Right kidney (tissue), 9 donors: ENCODE measurements at places on chromosomes 3 and 15.

DNA sequence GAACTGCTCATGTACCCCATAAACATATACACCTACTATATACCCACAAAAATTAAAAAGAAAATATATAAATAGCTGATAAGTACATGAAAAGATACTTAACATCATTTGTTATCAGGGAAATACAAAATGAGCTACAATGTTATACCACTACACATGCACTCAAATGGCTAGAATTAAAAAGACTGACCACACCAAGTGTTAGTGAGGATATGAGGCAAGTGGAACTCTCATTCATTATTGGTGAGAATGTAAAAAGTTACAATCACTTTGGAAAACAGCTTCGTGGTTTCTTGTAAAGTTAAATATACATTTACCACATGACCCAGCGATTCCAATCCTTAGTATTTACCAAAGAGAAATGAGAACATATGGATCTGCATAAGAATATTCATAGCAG lies 26.5 kb downstream of the EOMES start:
- no peak for DNase-seq

DNA sequence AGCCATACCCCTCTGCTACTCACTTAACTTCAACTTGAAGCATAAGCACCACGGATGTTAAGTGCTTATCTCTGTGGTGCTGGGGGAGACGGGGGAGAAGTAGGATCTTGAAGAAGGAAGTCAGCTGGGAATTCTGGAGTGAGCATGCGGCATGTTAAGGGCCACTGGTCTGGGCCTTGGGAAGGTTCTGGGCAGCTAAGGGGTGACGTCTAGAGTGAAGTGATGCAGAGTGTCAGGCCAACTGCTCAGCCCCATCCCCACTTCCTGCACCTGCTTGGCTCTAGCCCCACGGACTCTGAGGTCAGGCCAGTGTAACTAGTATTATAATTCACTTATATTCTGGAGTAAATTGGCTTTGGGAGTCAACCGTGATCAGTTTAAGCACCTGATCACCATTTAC lies 228.6 kb downstream of the FMN1 start:
- DNase-seq, result no peak

DNA sequence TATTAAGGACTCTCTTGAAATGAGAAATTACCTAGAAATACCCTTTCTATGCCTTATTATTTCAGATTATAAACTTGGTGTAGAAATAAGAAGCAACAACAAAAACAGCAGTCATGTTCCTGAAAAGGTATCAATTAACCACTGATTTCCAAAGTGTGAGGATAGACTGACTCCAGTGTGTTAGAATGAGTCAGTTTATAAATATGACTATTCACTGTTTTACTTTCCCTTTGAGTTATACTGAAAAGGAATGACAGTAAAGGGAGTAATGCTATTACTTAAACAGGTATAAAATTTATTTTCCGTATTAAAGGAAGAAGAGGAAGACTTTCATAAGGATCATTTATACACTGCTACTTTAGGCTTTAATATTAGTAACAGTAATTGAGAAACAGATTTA lies 12.9 kb downstream of the GMNC start:
- no peak for DNase-seq

DNA sequence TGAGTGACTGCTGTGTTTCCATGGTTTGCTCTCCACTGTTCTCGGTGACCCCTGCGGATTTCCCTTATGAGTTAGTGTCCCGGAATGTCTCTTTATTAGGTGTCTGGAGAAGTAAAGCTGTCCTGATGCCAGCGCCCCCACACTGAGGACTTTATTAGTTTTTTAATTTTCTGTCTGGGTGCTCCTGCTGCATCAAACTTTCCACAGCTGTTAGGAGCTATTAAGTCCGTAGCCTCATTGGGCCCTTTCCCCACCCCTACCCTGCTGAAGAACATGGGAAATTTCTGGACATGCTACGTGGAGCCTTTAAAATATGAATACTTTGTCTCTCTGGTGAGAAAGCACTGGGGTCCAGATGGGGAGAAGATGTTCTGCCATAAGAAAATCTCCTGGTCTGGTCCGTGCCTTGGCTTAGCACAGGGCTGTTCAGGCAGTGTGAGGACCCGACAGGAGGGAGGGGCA lies 161.7 kb upstream of the HES1 start:
- no peak for DNase-seq

DNA sequence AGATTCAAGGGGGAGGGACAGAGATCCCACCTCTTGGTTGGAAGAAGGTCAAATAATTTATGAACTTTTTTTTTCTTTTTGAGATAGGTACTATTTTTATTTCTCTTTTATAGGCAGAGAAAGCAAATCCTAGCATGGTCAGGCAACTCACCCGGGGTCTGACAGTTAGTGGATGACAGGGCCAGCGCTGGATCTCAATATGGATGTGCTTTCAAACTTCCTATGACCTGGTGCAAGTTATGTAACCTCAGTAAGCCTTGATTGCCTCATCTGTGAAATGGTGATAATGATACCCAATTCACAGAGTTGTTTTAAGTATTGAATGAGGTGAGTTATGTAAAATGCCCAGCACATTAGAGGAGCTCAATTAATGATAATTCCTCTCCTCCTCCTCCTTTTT lies 86.8 kb upstream of the MEF2A start:
- no peak for DNase-seq

GRCh38 chr15:70524470-70524869 lies 238.9 kb downstream of the UACA start:
- DNase-seq, result no peak

GRCh38 chr3:155495387-155495786 lies 201.9 kb upstream of the STRIT1 start:
- DNase-seq, result no peak

DNA sequence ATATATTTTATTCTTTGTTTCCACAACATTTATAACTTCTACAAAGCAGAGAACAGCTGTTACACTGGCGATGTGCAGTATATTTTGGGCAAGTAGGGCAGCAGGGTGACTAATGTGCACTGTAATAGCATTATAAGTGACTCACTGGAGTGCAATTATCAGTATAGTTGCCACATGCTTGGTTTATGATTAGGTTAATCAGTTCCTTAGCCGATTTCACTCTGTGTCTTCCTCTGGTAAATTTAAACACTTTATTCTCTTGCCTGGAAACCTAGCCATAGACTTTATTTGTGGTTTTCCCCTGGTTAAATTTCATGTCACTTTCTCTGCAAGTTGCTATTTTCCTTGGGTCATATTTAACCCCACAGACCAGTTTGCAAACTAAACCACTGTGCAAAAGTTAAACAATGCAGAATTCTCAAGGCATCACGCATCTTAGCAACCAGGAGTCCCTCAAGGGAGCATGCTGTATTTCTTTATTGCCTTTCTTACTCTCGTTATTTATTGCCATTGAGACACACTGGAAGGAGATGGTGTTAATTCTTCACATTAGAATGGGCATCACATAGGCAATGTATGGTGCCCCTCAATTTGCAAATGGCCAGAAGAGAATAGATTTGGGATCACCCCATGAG lies 690.2 kb upstream of the DPPA4 start:
- DNase-seq, result no peak

DNA sequence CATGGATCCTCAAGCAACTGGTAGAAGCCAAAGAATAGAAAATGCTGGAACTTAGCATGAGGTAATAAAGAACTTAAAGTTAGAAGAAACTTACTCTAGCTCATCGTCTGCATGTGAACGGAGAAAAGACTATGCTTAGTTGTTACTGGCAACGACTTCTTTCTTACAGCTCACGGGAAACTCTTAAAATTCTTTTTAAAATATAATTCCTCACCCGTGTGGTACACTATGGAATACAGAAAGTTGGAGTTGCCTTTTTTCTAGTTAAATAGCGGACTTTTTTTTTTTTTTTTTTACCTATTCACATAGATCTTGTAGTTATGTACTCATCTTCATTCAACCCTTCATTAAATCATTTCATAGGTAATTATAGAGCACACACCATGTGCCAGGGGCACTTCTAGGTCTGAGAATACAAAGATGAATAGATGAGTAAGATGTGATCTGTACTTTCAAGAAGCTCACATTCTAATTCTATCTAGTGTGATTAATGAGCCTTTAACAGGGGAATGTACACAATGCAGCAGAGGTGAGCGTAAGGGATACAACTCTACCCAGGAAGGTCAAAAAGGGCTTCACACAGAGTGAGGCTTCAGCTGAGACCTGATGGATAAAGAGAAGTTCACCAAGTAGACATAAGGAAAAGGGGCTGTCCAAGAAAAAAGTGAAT lies 18.4 kb upstream of the KCNMB2 start:
- no peak for DNase-seq

DNA sequence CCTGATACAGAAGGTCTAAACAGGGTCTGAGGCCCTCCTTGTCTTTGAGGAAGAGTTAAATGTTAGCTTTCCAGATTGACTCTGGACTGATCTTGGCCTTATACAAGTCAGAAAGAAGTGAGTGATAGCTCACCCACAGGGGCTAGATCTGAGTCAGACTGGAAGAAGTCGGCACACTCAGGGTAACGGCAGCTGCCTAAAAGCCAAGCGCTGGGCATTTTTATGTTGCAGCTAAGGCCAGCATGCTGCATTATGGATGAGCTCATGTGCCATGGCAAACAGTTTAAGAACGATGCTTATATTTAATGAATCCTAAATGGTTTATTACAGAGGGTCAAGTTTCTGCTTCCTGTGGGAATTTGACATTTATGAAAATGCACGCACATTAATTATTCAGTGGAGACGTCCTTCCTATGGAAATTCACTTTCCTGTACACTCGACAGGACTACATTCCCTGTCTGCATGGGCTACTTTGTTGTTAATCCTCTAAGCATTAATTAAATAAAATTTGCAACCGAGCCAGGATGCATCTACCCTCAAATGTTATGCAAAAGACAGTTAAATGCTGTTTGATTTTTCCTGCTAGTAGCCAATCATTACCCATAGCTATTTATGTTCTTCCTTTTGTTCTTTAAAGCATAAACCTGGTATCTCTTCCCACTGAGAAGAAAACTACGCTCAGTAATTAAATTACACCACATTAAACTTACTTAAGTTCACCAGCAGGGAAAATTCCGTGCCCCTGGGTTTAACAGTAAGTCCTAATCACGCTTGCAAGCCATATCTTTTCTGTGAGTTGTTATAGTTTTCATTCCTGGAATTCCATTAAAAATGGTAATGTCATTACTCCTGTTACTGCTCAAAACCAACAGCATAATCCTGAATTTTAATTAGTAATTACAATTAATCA lies 762.7 kb upstream of the CFAP20DC start:
- no peak for DNase-seq

DNA sequence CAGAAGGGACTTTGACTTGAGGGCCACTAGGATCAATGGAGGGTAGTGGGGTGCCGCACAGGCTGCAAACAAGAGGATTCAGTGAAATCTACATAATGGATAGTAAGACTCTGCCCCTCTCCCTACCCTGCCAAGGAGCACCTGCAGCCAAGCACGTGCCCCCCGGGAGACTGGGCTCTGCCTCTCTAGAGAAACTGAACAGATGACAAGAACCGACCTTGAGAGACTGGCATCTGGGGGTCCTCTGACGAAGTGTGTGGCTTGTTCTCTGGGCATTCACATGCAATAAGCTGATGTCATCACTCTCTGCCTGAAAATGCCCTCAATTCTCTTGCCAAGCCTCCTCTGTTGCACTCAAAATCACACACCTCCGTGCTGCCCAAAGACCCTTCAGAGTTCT lies 132.3 kb downstream of the FAM43A start:
- no peak for DNase-seq

DNA sequence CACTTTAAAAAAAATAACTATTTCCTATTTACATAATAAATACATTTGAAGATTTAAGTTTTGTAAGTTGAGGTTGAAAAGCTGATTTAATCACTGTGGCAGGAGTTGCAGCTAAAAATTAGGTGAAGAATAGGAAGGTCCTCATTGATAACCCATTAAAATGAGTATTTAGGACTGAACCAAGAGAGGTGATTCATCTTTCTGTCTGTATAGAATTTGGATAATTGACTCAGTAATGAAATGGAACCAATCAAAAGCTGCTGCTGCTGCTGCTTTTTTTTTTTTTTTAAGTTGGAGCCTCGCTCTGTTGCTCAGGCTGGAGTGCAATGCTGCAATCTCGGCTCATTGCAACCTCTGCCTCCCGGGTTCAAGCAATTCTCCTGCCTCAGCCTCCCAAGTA lies 190.5 kb downstream of the KLHL25 start:
- no peak for DNase-seq

GRCh38 chr3:140850210-140850955 lies 91.3 kb upstream of the SLC25A36 start:
- no peak for DNase-seq

- DNase-seq, result no peak
Measured at GRCh38 chr3:13800064-13800463, 79.8 kb downstream of the WNT7A start.

DNA sequence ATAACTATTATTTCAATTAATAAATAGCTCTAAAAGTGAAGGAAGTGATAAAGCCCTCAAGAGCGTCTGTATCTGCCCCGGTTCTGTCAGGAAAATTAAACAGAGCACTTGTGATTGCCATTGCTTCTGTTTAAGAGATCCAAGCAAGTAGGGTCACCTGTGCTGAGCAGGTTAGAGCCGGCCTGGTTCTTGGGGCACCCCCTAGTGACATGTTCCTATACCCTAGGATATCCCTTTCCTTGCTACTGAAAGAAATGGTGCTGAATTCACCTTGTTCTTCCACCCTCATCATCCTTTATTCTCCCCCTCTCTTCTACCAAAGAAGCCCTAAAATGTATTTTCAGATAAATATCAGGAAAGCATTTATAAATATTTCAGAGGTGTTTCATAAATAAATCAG lies 323.5 kb downstream of the RORA start:
- DNase-seq, result no peak

- no peak for DNase-seq
Measured at GRCh38 chr3:130789782-130790322, 43.2 kb upstream of the PIK3R4 start.
